D341Med (cell line): ENCODE measurements at places on chromosomes 11 and 22.
A peak's percentile ranks its signal among the peaks of the same experiment; 100 is the strongest.

- peak; percentile 91 for DNase-seq
These were observed 11.2 kb upstream of the MALAT1 start for GRCh38 chr11:65487467-65488272.

GRCh38 chr11:93783362-93783761 lies 720 bp upstream of the MED17 start:
- no peak for DNase-seq

DNA sequence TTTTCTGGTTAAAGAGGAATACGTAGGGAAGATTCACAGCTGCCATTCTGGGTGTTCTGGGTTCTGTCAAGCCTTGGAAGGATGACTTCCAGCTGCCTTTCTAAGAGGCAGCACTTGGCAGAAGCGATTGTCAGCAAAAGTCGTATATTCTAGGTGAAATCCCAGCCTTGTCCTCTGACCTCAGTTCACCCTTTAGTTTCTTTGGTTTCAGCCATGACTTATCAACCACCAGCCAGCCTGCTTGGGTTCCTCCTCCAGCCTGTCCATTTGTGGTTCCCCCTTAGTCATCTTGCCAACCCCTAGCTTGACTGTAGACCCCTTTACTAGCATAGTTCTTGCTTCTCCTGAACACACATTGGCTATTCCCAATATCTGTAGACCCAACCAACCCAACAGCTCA lies 102.3 kb upstream of the CD44 start:
- no peak for DNase-seq

DNA sequence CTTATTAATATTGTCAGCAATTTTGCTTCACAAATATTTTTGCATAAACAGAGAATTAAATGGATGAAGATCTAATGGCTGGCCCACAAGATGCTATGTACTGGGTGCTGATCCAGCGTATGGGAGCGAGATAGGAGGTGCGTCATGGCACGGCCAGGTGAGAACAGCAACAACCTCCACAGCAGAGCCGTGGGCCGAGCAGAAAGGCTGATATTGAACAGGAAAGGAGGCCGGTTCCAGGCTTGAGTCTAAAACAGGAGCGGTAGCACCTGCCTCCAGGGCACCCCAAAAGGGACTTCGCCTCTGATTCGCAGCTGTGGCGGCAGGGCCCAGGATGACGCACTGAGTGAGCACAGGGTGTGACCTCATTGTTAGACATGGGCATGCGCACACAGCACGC lies 1502.1 kb downstream of the TBC1D22A start:
- DNase-seq: no peak

GRCh38 chr11:110935018-110935640 lies 222.9 kb upstream of the ARHGAP20 start:
- no peak for DNase-seq

GRCh38 chr11:77467233-77467632 lies 6.7 kb downstream of the PAK1 start:
- no peak for DNase-seq

DNA sequence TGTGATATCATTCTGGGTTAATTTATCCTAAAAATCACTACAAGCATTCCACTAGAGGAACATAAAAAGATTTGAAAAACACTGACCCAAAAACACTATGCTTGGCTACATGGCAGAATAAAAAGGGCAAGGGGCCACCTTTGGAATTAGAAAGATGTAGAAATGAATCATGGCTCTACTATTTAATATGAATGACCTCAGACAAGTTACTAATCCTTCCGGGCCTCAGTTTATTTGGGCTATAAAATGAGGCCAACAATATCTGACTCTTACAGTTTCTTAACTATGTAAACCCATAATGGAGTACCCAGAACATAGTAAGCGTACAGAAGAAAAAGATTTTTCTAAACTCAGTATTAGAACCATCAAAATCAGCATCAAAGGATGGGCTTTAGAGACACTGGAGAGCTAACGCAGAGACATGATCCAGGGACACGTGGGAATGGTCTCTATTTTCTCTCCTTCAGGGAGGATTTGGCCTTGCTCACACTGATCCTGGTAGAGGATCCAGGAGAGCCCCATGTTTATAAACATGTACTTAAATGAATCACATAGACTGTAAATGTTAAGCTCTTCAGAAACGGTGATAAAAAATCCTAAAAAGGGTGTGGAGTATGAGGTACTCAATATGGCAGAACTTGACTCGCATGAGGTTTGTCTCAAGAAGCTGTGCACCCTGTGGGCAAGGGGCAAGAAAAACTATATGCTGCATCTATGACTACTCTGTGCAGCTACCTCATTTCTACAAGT lies 288.4 kb upstream of the PITPNB start:
- no peak for DNase-seq

GRCh38 chr11:19992998-19993397 lies 167.3 kb downstream of the DBX1 start:
- DNase-seq: no peak

- DNase-seq: no peak
These were observed 97.5 kb downstream of the TSPAN18 start for GRCh38 chr11:44824300-44824704.

- no peak for DNase-seq
These were observed 9.8 kb downstream of the CD82 start for GRCh38 chr11:44575288-44575672.

DNA sequence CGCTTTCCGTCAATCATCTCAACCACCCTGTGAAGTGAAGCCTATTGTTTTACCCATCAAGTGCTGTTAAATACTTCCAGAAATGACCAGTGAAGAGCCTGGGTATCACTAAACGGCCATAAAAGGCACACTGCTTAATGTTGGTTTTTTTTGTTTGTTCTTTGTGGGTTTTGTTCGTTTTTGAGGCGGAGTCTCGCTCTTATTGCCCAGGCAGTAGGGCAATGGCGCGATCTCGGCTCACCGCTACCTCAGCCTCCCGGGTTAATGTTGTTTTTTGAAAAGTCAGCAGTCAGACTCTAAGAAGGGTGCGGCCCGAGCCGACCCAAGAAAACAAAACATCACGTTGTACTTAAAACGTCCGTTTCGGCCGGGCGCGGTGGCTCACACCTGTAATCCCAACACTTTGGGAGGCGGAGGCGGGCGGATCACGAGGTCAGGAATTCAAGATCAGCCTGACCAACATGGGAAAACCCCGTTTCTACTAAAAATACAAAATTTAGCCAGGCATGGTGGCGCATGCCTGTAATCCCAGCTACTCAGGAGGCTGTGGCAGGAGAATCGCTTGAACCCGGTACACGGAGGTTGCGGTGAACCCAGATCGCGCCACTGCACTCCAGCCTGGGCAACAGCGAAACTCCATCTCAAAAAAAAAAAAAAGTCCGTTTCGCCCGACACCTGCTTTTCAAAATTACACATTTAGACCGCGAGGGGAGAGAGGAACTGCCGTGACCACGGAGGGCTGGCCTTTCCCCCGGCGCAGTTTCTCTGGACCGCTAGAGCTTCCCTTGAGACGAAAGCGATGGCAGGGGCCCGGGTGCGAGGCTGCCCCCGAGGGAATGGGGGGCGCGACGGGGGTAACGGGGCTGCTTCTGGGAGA lies 714 bp downstream of the CD59 start:
- no peak for DNase-seq

DNA sequence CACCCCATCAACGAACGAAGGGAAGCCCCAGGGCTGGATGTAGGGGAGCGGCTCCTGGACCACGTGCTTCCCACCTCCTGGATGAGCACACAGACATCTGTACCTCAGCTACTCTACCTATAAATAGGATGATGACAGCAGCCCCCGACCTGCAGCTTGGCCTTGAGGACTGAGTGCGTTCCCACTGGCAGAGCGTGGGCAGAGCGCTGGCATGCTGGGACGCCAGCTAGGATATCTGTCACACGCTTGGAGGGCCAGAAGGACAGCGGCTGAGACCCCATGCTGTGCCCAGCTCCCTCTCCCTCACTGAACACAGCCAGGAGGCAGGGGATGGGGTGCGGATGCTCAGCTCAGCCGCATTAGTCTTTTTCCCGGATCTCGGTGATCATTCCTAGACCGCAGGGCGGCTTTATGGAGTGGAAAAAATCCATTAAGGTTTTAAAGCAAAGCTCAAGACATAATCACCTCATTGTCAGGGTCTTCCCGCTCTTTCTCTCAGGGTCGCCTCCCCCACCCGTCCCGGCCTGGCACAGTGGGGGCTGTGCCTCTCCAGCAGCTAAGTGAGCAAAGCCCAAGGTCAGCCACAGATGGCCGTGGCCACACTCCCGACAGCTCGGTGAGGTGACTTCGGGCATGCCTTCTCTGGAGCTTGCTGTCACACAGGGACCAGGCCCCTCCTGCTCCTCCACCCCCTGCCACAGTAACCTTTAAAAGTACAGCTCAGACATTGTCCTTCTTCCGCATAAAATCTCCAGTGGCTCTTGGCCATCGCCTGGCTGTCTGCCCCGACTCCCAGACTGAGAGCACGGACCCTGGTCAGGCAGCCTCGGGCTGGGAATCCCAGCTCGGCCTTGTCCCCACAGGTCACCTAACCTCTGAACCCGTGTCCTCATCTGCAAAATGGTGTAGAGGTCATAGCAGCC lies 69.6 kb upstream of the SHISAL1 start:
- no peak for DNase-seq
